ENCODE measurements at places on chromosomes 2 and 18. TPM values are rescaled to one million over a fixed set of nuclear protein-coding genes. Genes with fewer than 3 reads are reported as not detected.

The EGR4 gene
- not detected for polyA plus RNA-seq

The SLC39A6 gene
- polyA plus RNA-seq = 298 TPM

The TMEM247 gene
- polyA plus RNA-seq = not detected

The GPR17 gene
- not detected for polyA plus RNA-seq

The SERPINB12 gene
- not detected for polyA plus RNA-seq

The NTSR2 gene
- polyA plus RNA-seq = not detected

Measured in neural cell (in vitro differentiated cells).